Activated T-helper 1 cell treated with anti-CD3 and anti-CD28 coated beads, Interleukin-12 subunit alpha, Interleukin-12 subunit beta, Interleukin-2, Interleukin-4 antibody, amounts not matched to agents 30 ng/mL and 10 ng/mL and 1 ng/mL, durations not matched to agents 14 hours and 24 hours and 36 hours (primary cell): ENCODE measurements at places on chromosomes 1 and 21. TPM values are rescaled to one million over a fixed set of nuclear protein-coding genes. Genes with fewer than 3 reads are reported as not detected.

DNA sequence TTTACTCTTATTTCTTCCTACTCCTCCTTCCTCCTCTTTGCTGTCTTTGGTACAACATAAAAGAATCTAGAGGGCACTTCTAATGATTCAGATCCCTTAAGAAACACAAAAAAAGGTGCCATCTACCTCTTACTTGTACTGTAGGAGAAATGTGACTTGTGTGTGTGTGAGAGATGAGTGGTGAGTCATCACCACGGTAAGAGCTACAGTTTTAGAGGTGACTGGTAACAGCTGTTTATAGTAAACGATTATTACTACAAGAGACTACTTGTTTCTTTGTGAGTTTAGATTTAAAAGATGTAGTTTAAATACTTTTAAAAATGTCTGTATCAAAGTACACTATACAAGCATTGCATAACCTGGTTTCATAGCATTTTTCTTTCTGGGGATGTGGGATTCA, 40.4 kb downstream of the SLC35D1 start:
- no peak for DNase-seq
- no peak overlapping the region for H3K4me3 ChIP-seq
- H3K4me1 ChIP-seq: peaks cover 9% of the 10 kb centered on the region
- no peaks in the 10 kb centered on the region for H3K27me3 ChIP-seq
- no peak overlapping the region for H3K27ac ChIP-seq

The KCNT2 gene
- not detected in 2 replicates for total RNA-seq

DNA sequence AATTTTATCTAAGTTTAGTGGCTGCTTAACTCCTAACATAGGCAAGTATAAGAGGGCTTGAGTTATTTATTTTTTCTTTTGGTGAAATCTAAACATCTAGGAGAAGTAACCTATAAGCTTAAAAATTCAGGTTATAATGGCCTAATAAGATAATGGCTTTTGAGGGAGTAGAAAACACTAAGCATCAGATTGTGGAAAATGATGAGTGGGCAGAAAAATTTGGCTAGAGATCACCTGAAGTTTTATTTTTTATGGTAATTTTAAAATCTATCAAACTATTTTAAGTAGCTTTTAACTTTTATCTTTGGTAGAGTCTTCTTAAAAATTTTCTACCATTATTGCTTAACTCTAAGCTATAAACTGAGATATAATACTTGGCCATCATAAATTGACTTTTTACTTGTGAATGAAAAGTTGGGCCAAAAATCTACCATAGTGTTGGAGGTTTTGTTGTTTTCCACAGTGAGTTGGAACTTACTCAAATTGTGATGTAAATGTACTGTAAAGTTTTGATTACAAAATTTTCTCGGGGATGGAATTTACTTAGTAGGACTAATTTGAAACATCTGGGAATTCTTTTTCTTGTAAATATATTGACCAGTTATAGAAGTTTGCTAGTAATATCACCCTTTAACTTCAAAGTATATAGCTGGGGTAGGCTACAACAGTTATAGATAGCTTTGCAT, 63.9 kb downstream of the USP25 start:
- H3K4me3 ChIP-seq: no peak overlapping the region
- H3K4me1 ChIP-seq: peaks cover 36% of the 10 kb centered on the region
- peaks cover 15% of the 10 kb centered on the region for H3K36me3 ChIP-seq
- no peak overlapping the region for H3K27ac ChIP-seq
- H3K27me3 ChIP-seq: no peaks in the 10 kb centered on the region
- DNase-seq: no peak

- H3K4me1 ChIP-seq: peaks cover 49% of the 10 kb centered on the region
- H3K4me3 ChIP-seq: peak overlapping the region; percentile 92
- peaks cover 8% of the 10 kb centered on the region for H3K36me3 ChIP-seq
- DNase-seq: peak; percentile 11
Measured at GRCh38 chr1:88892357-88892877, 1.1 kb upstream of the GTF2B start.

DNA sequence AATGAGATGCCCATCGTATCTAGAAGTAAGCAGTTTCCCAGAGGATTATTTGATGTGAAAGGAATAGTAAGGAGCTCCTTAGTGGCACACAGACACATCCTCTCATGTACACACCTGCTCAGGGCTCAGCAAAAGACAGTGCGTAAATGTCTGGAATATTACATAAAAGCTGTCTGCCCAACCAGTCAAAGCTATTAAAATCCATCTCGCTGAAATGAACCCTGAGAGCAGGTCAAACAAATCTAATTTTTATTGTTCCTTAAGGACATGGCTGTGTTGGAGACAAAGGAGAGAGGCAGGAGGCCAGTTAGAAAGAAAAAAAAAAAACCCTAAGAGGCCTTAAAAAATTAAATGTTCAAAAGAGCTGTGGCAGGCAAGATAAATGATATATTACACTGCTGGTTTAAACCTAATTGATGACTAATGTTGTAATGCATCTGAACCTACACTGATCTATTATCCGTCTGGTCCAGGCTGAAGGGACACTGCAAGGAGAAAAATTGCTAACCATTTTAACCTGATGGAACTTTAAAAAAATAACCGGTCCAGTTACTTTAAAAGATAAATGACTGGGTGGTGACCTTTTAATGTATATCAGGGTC, 58.5 kb upstream of the FGGY start:
- H3K36me3 ChIP-seq: no peaks in the 10 kb centered on the region
- no peak overlapping the region for H3K4me3 ChIP-seq
- H3K27me3 ChIP-seq: peaks cover 18% of the 10 kb centered on the region
- H3K4me1 ChIP-seq: no peaks in the 10 kb centered on the region
- no peak overlapping the region for H3K27ac ChIP-seq
- DNase-seq: no peak

DNA sequence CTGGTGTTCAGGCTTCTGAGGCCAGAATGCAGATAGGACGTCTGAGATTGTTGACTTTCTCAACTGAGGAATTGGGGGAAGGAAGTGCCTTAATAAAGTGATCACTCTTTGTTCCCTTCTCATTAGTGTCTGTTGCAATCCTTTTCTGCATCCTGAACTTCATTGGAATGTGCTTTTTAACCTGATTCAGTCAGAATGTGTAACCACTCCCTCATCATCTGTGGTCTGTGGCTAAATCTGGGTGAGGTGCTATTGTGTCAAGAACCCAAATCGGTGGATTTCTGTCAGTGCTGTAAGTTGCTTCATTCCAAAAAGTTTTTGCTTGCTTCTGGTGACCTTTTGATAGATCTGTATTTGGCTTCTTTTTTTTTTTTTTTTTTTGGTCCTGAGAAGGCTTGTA, 38.2 kb downstream of the ARID1A start:
- peak overlapping the region; percentile 71 for H3K27ac ChIP-seq
- H3K4me1 ChIP-seq: peaks cover 53% of the 10 kb centered on the region
- DNase-seq: peak; percentile 24
- H3K27me3 ChIP-seq: no peaks in the 10 kb centered on the region
- H3K4me3 ChIP-seq: peak overlapping the region; percentile 33
- peaks cover 34% of the 10 kb centered on the region for H3K36me3 ChIP-seq

The AVPR1B gene
- not detected in 2 replicates for total RNA-seq

The AGPAT3 gene
- 127 and 132 TPM in 2 replicates for total RNA-seq

DNA sequence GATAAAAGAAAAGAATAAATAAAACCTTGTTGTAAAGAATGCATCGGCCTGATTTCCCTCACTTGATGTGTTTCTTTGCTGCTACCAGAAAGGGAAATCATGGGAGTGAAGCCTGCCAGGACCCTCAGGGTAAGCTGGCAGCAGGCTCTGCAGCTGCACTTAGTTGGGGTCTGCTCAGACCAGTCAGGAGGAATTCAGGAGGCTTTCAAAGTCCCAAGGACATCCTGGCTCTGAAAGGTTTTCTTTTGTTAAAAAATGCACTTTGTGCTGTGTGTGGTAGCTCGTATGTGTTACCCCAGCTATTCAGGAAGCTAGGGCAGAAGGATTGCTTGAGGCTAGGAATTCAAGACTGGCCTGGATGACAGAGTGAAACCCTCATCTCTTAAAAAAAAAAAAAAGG, 254.8 kb downstream of the ZNF648 start:
- no peak overlapping the region for H3K27ac ChIP-seq
- H3K36me3 ChIP-seq: no peaks in the 10 kb centered on the region
- H3K4me3 ChIP-seq: no peak overlapping the region
- no peaks in the 10 kb centered on the region for H3K4me1 ChIP-seq

GRCh38 chr1:201573923-201574322, 35.0 kb downstream of the NAV1 start:
- H3K36me3 ChIP-seq: no peaks in the 10 kb centered on the region
- no peak overlapping the region for H3K4me3 ChIP-seq
- no peaks in the 10 kb centered on the region for H3K4me1 ChIP-seq

The EPHB2 gene
- not detected in 2 replicates for total RNA-seq

The PTGFR gene
- not detected in 2 replicates for total RNA-seq

The MYBPH gene
- total RNA-seq: not detected in 2 replicates

The CFHR2 gene
- total RNA-seq: not detected in 2 replicates

DNA sequence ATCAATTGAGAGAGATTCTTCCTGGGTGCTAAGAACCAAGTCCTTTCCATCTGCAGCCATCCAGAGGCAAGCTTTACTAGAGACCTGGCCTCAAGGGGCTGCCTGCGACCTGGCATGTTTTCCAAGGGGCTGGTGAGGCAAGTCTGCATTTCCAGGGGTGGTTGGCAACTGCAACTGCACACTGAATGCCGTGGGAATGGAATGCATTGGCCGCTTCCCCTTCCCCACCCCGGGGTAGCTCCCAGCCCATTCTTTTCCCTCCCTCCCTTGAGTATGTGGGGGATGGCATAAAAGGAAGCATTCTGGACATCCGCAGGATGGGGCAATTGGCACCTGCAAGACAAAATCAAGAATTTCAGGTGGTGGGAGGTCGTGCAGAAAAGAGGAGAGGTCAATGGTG, 155.1 kb downstream of the IGSF21 start:
- H3K4me1 ChIP-seq: no peaks in the 10 kb centered on the region
- no peaks in the 10 kb centered on the region for H3K27me3 ChIP-seq
- no peak overlapping the region for H3K27ac ChIP-seq

- H3K27ac ChIP-seq: peak overlapping the region; percentile 61
- peaks cover 4% of the 10 kb centered on the region for H3K27me3 ChIP-seq
- H3K4me3 ChIP-seq: no peak overlapping the region
- no peak for DNase-seq
Measured at GRCh38 chr1:19073311-19074186, 117.1 kb upstream of the IFFO2 start.

DNA sequence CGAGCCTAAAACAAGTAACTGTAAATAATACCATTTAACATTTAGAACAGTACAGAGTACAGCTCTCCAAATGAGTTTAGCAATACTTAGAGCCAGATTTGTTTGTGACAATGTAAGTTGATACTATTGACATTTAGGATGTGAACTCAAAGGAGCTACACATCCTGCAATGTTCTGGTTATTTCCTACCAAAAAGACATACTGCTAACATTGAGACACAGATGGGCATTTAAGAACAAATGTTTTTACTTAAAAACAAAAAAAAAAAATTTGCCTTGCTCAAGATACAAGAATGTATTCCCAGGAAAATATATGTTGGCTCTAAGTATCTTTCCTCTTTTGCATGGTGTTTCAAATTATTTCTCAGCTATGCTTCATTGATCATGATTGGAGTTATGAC, 1464.8 kb upstream of the PRMT6 start:
- H3K4me3 ChIP-seq: no peak overlapping the region
- H3K27me3 ChIP-seq: no peaks in the 10 kb centered on the region
- DNase-seq: no peak
- H3K36me3 ChIP-seq: no peaks in the 10 kb centered on the region
- H3K4me1 ChIP-seq: no peaks in the 10 kb centered on the region

DNA sequence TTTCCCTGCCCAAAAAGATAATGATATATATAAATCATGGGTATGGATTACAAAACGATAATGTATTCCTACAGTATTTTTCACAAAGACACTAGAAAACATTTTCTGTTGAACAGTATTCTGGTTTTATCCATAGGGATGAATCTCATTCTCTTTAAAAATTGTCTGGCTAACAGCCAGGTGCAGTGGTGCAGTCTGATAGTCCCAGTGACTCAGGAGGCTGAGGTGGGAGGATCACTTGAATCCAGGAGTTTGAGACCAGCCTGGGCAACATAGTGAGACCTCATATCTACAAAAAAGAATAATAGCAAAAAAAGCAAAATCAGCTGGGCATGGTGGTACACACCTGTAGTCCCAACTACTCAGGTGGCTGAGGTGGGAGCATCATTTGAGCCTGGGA, 23.3 kb downstream of the PIP5K1A start:
- no peak overlapping the region for H3K4me3 ChIP-seq
- peaks cover 14% of the 10 kb centered on the region for H3K4me1 ChIP-seq
- peaks cover 17% of the 10 kb centered on the region for H3K36me3 ChIP-seq
- H3K27me3 ChIP-seq: no peaks in the 10 kb centered on the region
- H3K27ac ChIP-seq: no peak overlapping the region
- DNase-seq: no peak

The MANEAL gene
- 3.6 and 4.0 TPM in 2 replicates for total RNA-seq

DNA sequence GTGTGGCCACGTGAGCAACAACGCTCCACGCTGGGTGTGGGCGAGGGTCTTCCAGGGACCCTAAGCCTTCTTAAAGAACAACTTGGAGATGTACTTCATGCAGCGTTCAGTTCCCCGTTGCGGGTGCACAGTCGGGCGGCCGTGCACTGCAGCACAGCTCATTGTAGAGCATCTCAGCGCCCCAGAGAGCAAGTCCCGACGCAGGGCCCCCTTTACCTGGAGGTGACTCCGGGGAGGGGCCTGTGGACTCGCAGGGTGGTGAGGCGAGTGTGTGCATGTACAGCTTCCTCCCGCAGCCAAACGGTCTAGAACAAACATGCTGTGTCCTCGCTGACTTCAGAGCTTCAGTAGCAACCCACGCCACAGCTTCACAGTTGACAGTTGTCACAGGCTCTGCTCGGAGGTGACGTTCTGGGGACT, 19.5 kb downstream of the RRP1 start:
- H3K4me3 ChIP-seq: no peak overlapping the region
- no peak for DNase-seq
- peaks cover 1% of the 10 kb centered on the region for H3K27me3 ChIP-seq
- no peaks in the 10 kb centered on the region for H3K4me1 ChIP-seq

DNA sequence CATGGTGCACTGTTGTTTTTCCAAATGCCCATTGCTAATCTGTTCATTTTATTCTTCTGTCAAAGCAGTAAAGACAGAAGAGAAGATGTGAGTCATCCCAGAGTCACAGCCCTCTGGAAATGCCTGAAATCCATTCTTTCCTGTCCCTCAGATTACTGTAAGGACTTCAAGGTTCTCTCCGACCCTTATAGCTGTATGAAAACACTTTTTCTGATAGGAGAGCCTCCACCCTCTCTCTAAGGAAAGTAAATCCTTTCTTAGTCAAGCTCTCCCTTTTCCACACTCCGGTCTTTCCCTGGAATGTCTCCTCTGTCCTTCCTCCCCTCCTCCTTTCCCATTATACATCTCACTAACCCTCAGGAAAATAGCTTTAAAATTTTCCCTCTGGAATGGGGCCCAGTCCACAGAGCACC, 3.5 kb upstream of the PRDX6 start:
- peaks cover 43% of the 10 kb centered on the region for H3K4me1 ChIP-seq
- H3K27ac ChIP-seq: no peak overlapping the region
- no peak for DNase-seq
- H3K27me3 ChIP-seq: no peaks in the 10 kb centered on the region

The NUF2 gene
- 36.8 and 37.7 TPM in 2 replicates for total RNA-seq

The TNFAIP8L2 gene
- total RNA-seq: 38.0 and 38.5 TPM in 2 replicates
